Gastroesophageal sphincter (tissue), 4 donors: ENCODE measurements at places on chromosomes 5 and 9.

- ATAC-seq = no peak
Measured at GRCh38 chr5:1011226-1011631, 2.6 kb downstream of the NKD2 start.

DNA sequence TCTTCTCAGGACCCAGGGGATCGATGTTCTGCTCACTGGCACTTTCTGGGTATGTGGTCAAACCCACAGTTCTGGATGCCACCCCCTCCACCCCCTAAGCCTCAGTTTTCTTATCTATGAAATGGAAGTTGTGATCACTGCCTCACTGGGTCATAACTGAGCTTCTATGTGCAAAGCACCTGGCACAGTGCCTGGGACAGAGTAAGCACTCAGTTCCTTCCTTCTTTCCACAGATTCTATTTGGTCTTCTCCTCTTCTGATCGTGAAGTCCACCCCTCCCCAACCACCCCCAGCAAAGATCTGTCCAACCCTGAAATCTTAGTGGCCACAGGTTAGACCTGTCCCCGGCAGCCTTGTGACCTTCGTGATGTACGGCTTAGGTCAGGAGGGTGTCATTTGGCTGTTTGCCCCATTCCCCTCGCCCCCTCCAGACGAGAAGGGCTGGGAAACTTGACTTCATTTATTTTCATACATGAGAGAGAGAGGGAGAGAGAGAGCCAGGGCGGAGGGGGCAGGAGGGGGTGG is 181.4 kb downstream of the FGF18 start:
- ATAC-seq = no peak

DNA sequence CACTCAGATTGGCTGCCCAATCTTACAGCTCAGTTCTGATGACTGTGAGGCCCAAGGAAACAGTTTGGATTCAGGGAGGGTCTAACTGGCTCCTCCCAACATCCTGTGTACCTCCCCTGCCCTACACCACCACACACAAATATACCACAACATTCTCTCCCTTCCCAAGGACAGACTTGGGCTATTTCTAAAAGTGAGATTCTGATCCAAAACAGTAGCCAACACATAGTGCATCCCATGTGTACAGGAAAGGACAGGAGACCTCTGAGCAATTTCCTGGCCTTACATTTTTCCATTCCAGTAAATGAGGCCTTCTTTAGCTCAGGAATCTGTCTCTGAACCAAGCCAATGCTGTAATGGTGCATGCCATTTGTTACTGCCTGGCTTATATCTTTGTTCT is 20.8 kb downstream of the ZNF366 start:
- ATAC-seq = peak; percentile 40

GRCh38 chr9:70502690-70503089 is 88.2 kb upstream of the KLF9 start:
- ATAC-seq = peak; percentile 31

DNA sequence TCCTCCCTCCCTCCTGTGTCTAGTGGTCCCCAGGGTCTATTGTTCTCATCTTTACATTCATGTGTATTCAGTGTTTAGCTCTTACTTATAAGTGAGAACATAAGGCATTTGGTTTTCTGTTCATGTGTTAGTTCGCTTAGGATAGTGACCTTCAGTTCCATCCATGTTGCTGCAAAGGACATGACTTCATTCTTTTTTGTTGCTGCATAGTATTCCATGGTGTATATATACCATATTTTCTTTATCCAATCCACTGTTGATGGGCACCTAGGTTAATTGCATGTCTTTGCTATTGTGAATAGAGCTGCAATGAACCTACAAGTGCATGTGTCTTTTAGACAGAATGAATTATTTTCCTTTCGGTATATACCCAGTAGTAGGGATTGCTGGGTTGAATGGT is 46.8 kb downstream of the FYB1 start:
- no peak for ATAC-seq

DNA sequence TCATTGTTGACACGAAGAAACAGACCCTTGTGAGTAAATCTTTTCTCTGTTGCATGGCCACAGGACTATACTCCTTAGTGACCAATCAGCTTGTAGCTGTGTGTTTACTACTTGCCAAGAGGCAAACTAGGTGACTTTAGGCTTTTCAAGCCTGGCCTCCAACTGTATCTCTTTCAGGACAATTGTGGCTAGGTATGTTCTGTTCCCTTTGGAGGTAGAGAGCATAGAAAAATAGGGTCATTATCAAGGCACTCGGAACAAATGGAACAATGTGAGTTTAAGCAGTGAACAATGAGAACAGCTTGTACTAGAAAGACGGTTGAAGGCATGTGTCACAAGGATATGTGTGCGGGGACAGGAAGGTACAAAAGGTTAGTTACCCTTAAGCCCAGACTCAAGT is 48.1 kb downstream of the SLC46A2 start:
- ATAC-seq = no peak

DNA sequence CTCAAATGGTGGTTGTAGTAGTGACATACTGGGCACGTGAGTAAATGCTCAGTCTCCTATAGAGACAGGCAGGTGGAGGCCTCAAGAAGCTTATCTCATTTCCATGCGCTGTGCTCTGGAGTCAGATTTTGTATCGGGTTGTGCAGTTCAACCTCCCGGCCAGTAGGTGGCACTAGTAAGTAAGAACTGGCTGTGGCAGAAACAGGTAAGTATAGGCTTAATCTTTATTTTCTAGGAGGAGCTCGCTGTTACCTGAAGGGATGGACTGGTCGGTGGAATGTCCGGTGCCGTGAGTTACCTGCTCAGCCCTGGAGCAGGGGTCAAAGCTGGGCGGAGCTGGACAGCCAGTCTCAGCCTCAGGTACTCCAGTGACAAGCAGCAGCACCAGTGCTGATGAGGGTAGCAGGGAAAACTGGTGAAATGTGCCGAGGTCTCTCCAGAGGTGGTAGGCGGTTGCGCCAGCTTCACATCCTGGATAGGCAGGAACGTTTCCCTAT is 880.1 kb upstream of the SEMA6A start:
- ATAC-seq = peak; percentile 22

DNA sequence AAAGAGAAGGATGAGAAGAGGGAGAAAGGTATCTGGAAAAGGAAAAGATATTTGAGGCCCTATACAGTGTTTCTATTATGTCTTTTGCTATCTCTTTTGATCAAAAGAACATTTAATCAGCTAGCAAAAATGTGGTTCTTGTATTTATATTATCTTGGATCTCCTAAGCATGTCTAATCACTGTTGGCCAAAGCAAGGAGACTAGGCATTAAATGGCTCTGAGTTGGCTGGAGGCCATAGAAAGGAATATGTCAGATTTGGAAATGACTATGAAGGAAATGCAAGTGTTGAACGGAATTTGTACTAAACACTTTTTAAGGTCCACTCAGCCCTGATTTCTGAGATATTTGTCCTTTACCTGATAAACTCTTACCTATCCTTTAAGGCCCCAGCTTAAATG is 22.4 kb upstream of the THG1L start:
- ATAC-seq = no peak

DNA sequence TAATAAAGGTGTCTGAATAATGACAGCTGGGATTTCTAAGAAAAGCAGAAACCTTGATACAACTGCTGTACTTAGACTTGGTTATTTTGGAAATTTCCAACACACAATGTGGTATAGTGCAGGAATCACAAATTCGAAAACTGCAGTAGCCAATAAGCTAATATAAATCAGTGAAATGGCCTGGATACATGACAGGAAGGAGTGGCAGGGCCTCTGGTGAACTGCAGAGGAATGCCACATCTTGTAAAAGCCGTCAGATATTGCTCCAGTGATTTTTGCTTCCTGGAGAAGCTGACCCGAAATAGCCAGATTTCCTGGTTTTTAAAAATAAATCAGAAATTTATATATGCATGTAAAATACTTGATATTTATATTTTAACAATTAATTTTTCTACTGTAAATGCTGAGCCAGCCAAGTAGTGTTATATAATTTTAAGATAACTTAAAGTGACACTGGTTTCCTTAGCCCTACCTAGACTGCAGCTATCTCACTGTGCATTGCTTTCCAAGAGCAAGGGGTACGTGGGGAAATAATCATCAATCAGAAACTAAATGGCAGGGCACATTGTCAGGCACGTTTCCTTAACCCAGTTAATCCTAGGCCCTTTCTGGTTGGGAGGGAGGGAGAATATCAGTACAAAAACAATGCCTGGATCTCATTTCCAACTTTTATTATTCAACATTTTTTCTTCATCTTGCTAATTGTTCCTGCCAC is 182.4 kb downstream of the RASEF start:
- ATAC-seq = no peak

GRCh38 chr9:91033797-91034196 is 232.2 kb downstream of the SYK start:
- no peak for ATAC-seq

GRCh38 chr5:179873588-179874110 is 15.0 kb upstream of the MRNIP start:
- ATAC-seq = no peak

- ATAC-seq = no peak
Measured at GRCh38 chr5:33465120-33465519, 24.4 kb downstream of the TARS1 start.

DNA sequence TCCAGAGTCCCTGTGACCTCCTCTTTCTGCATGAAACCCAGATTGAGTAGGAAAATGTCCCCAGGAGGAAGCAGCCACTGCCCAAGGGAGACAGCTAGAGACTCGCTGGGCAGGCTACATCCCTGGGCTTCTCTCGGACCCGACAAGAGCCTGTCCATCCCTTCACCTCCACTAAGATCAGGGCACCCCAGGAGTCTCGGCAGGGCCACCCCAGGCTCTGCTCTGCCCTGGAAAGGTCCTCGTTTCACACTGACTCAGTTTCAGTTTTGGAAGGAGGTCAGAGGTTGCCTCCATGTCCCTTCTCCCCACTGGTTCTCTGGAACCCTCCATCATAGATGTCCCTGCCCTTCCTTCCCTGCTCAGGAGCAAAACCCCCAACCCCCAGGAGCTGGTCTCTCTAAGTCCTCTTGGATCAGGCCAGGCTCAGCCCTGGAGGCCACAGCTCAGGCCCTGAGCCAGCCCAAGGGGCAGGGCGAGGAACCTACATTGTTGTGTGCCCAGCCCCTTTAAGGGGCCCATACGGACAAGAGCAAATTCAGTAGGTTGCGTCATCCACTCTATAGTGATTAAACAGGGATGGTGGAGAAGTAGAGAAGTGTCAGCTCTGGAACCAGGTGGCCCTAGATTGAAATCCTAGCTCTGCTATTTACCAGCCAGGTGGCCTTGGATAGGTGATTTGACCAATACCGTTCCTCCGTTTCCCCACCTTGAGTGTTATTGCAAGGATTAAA is 37.4 kb downstream of the C9orf50 start:
- no peak for ATAC-seq

- no peak for ATAC-seq
Measured at GRCh38 chr5:127396490-127397155, 106.0 kb downstream of the MEGF10 start.

GRCh38 chr5:158301186-158301585 is 442.2 kb upstream of the CLINT1 start:
- ATAC-seq = no peak

DNA sequence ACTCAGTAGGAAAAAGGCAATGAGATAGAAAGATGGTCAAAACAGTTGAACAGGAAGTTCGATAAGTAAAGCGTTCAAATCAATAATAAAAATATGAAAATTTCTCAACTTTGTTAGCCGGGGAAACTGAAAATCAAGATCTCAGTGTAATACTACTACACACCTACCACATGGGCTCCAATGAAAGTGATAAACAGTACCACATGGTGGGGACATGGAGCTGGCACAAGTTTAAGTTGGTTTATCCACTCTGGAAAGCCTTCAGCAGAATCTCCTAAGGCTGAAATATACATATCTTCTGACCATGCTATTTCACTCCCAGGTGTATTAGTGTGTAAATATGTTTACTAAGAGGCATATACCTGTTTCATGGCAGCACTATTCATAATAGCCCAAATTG is 126.8 kb downstream of the NXNL2 start:
- ATAC-seq = no peak

DNA sequence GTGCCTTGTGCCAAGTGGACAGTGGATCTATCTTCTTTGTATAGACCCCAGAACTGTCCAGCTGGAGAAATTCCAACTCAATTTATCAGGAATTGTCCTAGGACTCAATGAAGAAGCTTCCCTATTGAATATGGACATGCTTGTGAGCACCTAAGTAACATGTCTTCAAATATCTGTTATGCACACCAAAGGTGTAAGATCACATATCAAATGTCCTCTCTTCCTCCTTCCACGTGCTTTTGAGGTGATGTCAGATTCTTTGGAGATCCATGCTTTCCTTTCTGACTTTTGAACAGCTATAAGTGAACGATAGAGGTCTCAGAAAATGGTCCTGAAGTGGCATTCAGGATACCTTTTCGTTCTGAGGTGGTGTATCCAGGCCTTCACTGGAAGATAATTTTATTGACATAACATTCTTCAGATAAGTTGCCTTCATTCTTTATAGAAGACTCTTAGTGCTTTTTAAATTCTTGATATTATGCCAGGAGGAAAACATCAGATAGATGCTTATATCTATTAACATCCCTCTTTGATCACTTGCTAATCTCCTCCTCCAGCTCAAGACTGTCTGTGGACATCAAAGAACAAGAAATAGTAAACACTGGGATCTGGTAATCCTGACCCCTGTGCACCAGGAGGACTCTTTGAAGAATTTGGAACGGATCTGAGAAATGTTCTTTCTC is 246.4 kb downstream of the SMARCA2 start:
- ATAC-seq = no peak

DNA sequence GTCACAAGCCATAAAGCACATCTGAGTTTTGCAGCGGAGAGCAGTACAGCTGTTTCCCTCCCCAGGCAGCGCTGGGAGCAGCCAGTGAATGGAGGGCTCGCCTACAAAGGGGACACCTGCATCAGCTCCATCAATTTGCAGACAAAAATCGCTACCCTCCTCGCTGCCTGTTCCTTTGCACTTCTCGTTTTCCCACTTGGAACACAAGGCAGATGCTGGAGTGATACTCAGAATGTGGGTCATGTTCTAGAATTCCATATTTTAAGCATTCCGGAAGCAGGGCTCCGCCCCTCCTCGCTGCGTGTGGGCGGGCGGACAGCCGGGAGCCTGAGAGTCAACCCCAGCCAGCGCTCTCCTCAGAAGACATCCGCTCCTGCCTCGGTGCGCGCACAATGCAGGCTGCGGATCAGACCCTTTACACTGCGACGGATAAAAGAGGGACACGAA is 92.1 kb downstream of the LMNB1 start:
- ATAC-seq = no peak

DNA sequence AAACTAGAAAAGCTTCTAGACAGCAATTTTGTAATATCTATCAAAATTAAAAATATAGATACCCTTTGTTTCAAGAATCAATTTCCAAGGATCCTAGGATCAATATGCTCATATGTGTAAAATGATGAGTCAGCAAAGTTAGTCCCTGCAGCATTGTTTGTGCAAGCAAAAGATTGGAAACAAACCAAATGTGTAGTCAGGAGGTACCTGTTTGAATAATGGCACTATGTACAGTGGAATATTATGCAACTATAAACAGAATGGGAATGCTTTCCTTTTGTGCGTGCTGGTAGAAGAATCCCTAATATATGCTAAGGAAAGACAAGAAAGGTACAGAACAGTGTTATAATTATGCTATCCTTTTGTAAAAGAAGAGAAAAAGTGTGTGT is 58.5 kb upstream of the PJA2 start:
- no peak for ATAC-seq

DNA sequence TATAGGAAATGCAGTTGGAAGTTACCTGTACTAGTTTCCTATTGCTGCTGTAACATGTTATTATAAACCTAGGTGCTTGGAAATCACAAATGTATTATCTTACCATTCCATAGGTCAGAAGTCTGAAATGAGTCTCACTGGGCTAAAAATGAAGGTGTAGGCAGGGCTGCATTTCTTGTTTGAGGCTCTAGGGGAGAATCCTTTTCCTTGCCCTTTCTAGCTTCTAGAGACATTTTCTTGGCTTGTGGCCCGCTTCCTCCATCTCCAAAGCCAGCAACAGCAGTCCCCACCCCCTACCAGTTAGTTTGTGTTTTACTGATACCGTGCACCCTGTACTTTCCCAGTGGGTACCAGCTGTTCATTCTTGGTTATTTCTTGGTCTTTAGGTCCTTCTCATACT is 153.3 kb downstream of the SLF1 start:
- no peak for ATAC-seq
